Right forelimb (tissue), 1 donor: ENCODE measurements at places on chromosomes 5 and 9.

DNA sequence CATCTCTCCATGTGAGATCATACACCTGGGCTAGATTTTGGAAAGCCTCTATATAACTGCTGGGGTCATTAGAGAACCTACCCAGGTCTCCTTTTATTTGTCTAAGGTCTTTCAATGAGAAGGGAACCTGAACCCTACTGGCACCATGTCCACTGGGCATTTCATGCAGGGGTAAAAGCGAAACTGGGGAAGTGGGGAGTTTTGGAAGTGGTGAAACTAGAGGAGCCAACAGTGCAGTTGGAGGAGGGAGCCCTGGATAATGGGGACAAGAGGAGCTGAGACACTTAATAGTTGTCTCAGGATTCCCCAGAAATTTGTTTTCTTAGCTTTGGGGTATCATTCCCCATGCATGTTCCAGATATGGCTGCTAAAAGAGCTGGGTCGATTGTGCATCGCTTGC is 169.0 kb upstream of the NREP start:
- no peak for DNase-seq

DNA sequence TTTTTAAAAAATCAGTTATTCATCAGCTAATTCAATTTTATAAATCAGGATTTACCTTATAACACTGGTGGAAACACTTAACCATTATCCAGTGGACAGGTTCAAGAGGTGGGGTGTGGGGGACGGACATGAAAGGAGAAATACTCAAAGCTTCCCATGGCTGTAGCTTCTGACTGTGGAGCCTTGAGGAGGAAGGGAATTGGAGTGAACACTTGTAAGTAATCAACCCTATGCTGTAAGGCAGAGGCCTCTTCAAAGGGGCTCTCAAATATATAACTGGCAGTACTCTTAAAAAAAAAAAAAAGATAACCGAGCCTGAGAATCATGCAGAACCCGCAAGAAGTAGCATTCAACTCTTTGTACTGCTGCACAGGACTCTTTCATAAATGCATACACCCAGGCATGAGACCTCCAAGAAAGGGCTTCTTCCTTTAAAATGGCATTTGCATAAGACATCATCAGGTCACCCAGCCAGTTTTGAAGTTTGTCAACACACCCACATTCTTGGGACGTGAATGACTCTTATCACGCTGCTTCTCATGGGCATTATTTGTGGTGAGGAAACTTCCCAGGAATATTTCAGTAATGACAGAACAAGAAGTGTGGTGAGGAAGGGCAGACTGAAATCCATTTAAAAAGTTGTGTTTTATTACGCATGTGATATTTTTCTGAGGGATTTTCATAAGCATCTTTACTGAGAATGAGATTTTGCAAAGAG is 8.1 kb downstream of the OSMR start:
- no peak for DNase-seq

- DNase-seq = no peak
Observed at GRCh38 chr9:5489630-5490490, 20.5 kb upstream of the PDCD1LG2 start.

- no peak for DNase-seq
Observed at GRCh38 chr5:1453613-1454012, 8.4 kb upstream of the SLC6A3 start.
